ENCODE measurements at places on chromosomes 11 and 22.

GRCh38 chr11:59660621-59661020, 8.2 kb downstream of the PATL1 start:
- DNase-seq = no peak

DNA sequence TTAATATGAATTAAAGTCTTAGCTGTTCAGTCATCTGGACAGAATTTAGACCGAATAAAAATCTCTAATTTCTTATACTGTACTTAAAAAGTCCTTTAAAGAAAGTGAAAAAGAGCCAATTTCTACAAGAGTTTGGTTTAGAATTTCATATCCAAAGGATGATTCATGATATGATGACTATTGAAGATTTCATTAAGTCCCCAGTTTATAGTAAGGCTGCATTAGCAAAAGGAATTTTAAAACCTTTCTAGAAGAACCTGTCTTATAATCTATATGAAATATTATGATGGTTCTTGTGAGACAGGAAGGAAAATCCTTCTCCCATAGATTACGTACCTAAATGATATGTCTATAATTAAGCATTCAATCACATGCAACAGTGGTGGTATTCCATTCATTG, 34.8 kb downstream of the TSG101 start:
- no peak for DNase-seq

DNA sequence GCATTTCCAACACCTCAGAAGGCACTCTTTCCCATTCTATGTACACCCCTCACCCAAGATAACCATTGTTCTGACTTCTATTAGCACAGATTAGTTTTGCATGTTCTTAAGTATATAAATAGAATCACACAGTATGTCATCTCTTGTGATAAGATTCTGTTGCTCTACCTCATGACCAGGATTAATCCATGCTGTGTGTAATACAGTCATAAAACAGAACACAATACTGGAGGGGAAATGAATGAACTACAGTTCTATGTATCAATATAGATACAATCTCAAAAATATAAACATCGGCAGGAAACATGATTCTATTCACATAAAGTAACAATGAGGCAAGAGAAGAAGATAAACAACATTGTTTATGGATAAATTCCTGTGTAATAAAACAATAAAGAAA, 151.5 kb downstream of the ATG16L2 start:
- DNase-seq = no peak

GRCh38 chr11:126857860-126858808, 142.4 kb downstream of the KIRREL3 start:
- DNase-seq = no peak

DNA sequence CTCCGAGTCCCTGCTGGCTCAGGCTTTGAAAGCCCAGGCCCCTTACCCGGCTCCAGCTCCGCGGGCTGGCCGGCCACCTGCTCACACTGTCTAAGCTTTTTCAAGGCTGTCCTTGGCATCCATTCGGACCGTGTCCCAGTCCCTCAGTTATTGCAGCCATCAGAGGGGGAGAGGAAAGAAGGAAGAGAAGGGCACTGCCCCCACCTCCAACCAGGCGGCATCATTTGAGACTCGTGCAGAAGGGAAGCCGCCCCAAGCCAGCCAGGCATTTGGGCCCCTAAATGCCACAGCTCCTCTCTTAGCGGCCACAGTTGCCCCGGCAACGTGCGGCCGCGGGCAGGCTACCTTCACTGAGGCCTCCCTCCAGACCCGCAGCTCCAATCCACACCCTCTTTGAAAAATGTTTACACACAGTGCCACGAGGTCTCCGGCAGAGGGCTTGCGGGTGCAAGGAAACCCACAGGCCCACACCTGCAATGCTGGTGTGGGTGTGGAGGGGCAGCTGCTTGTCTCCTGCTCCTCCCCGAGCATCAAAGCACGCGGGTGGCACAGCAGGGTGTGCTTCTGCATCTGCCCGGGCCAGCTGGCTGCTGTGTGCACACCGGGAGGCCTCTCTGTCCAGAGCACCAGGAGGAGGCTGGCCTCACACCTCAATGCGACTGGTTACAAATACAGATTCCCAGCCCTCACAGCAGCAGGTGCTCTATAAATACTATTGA, 124.4 kb downstream of the CTTN start:
- DNase-seq = no peak

GRCh38 chr22:37804881-37805809, 2.6 kb upstream of the GCAT start:
- no peak for DNase-seq

Measured in right renal cortex interstitium (tissue), 3 donors.